GM04503 (cell line): ENCODE measurements at places on chromosomes 4 and X.

DNA sequence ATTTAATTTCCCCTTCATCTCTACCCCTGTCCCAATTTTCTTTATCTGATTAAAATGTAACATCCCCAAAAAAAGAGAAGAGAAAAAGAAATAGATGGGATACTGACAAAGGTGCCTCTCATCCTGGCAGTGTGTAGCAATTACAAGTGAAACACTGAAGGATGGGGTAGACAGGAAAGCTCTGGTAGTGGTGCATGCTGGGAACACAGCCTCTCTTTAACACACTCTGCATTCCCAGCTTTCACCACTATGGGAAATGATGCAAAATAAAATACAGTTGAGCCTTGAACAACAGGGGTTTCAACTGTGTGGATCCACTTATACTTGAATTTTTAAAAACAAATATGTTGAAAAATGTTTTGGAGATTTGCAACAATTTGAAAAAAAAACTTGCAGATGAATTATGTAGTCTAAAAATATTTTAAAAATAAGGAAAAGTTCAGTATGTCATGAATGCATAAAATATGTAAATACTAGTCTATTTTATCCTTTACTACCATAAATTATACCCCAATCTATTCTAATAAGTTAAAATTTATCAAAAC, 239.2 kb upstream of the DDX53 start:
- DNase-seq = no peak

GRCh38 chr4:11471618-11472017, 42.9 kb upstream of the HS3ST1 start:
- no peak for DNase-seq

DNA sequence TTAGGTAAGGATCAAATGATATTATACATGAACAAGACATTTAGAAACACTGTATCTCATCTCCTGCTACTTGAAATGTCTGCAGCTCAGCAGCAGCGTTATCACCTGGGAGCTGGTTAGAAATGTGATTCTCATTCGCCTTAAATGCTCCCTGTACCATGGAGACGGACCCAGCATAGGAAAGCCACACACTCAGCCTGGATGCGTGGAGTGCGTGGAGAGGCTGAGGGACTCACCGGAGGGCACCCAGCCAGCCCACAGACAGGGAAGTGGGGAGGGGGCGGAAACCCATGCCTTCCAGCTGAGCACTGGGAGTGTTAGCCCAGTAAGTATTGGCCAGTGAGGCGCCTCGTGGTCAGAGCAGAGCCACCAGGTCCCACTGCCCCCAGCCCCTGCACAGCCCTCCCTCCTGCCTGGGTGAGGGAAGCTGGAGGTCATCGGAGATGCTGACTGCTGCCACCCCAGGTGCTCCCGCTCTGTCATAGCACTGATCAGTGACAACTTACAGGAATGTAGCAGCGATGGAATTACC, 15.2 kb downstream of the SUPT20HL1 start:
- DNase-seq = no peak

GRCh38 chr4:38287101-38287851, 327.1 kb downstream of the PTTG2 start:
- DNase-seq = no peak

- peak; percentile 4 for DNase-seq
Measured at GRCh38 chrX:123590842-123591486, 141.9 kb downstream of the THOC2 start.

DNA sequence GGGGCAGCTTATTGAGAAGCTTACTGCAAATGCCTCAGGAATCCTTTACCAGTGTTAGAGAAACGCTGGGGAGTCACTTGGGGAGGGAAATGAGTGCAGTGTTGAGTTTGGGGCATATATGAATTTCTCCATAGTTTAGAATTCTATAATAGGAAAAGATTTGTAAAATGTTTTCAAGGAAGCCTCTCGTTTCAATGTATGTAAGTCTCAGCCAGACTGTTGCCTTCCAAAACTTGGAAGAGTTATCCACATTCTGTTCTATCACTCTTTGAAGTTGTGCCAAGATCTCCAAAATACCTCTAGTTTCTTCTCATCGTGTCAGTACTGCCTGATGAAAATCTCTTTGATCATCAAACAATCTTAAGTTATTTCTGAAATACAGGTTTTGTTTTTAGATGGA, 565 bp upstream of the LRCH2 start:
- no peak for DNase-seq

GRCh38 chrX:31302573-31303075, 230.8 kb upstream of the FTHL17 start:
- DNase-seq = no peak

GRCh38 chr4:1415681-1415981, 9.4 kb upstream of the NKX1-1 start:
- no peak for DNase-seq

DNA sequence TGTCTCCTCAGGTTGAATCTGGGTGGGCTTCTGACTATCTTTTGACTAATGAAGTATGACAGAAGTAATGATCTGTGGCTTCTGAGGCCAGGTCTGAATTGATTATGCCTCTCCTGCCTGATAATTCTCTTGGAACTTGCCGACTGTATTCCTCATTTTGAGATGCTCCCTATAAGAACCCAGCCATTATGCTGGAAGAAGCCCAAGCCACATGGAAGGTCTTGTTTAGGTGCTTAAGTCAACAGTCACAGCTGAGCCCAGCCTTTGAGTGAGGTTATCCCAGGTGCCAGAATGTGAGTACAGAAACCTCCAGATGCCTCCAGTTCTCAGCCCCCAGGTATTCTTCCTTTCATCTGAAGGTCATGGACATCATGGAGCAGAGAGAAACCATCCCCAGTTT, 456.6 kb downstream of the IL15 start:
- no peak for DNase-seq

DNA sequence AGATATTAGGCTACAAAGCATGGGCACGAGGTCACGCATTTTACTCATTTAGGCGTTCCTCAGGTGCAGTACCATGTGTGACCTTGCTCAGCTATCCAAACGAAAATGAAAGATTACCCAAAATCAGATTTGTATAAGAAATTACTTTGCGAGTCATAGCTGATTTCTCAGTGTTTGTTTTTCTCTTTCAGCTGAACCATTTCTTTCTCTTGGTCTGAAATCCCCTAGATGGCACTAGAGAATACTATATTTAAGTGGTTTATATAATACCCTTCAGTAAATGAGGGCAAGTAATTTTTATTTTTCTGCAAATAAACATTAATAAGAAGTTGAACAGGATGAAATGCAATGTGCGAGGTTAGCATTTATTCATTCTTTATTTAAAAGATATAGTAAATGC, 496.6 kb downstream of the STIM2 start:
- no peak for DNase-seq

DNA sequence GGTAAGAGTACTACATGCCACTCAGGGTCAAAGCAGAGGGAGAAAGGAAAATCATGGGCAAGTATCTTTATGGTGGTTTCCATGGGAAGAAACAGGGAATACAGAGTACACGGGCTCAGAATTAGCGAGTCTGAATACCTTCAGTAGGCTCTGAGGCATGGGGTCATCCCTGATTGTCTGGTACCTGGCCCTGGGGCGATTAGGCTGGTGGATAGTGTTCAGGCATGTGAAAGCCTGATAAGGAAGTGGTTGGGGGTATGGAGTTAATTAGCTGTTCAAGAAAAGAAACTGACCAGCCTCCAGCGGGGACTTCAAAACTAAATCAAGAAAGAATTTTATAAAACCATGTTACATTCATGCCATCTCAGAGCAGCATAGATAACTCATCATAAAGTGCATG, 518.8 kb downstream of the RAB28 start:
- no peak for DNase-seq

DNA sequence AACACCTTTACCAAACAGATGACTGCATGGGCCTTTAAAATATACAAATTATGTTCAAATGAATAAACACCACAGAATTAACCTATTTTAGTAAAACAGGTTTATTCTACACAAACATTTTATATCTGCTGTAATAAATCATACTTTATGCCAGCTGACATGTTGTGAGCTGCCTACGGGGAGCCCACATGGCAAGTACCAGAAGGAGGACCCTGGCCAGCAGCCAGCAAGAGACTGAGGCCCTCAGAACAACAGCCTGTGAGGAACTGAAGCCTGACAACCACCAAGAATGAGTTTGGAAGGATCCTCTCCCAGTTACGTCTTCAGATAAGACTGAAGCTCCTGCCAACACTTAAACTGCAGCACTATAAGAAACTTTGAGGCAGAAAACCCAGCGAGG, 377.0 kb downstream of the PDGFC start:
- no peak for DNase-seq

DNA sequence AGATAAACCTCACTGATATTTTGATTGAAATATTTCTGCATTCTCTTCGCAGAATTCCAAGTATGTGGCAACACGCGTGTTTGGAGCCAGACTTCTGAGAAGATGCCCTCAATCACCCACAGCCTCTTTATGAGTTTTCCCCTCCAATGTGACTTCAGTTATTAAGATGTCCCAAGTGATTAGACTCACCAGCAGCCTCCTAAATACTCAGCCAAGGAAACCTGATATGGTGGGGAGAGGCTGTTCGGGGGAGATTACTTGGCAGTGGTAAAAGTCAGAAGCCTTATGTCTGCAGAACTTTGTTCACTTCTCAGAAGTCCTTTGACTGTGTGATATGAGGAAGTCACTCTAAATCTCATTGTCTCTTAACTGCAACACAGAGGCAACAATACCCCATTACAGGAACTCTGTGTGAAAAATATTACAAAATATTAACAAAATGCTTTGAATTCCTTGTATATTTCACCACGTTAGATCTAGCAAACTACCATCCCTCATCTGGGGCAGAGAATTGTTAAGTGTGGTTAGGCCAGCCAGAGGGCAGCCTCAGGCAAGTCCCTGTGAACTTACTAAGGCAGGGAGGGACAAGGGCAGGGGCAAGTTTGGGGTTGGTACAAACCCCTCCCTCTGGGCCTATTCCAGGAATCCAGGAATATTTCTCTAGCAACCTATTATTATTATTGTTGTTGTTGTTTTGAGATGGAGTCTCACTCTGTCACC, 151.4 kb upstream of the USP9X start:
- DNase-seq = peak; percentile 56

GRCh38 chr4:154049457-154050181, 260.7 kb upstream of the SFRP2 start:
- peak; percentile 71 for DNase-seq

DNA sequence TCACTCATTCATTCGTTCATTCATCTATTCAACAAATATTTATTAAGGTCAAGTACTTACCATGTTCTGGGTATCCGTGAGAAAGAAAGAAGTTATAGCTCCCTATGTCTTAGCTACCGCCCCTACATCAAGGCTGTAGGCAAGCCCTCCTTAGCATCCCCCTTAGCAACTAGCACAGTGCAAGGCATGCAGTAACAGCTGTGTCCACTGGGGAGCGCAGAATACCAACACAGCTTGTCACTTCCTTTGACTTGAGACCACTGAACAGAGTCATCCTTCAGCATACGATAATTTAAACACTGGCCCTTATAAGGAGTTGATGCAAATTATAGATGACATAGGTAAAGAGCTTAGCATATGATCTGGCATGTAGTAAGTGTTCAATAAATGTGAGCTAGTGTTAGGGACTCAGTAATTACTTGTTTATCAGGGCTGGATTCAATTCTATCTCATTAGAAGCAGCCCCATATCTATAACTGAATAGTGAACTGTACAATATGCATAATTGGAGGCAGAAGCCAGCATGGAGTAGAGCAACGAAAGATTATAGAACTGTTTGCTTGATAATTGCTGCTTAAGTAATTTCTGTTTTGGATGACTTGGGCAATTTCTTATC, 8.7 kb downstream of the KIAA1210 start:
- no peak for DNase-seq

DNA sequence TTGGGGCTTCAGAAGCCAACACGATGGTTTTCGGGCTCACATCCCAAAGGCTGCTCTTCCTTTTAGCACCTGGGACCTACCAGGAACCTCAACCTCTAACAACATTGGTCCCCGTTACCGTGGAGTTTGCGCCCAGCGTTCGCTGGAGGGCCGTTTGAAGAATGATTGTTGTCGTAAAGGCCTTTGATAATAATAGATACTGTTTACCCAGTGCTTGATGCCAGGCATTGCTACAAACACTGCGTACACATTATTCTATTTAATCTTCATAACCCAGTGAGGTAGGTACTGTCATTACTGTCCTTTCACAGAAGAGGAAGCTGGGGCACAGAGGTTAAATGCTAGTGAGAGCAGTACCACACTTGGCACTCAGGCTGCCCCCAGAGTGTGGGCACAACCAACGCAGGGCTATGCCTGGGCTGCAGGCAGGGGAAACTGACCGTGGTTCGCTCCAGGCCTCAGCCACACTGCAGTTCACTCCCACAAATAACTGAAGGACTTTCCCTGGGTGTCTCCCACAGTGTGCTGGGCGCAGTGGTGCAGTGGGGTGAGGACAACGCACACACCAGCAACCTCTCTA, 1.0 kb upstream of the ACSL1 start:
- DNase-seq = no peak

DNA sequence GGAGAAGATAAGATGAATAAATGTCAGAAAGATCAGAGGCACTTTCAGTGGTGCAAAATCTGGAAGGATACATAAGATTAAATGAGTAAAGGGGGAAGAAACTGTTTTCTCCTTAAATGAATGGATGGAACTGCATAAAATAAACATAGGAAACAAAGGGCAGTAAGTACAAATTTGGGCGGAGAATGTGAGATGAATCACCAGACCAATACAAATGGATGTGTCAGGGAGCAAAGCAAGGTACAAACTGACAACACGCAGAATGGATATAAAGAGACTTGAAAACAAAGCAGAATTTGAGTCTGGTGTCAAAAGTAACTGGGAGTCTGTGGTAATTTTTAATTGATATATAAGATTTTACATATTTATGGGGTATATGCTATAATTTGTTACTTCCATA, 175.3 kb upstream of the PCDH18 start:
- DNase-seq = no peak

DNA sequence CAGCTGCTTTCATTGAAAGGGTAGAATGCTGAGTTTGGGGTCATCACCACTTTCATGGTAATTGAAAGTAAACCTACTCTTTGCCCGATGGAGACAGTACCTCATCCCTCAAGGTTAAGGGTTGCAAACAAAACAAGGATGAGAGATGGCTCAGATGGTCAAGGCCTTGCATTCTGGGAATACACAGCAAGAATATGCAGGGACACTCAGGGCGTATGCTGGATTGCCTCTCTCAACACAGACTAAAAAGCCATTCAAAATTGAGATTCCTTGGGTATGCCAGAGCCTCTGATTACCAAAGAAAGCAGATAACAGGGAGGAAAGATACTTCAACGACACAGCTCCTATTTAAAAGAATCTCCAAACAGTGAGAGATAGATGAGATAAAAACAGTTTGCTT, 310.4 kb downstream of the ARAP2 start:
- DNase-seq = no peak

- DNase-seq = no peak
Measured at GRCh38 chrX:45368705-45369104, 168.0 kb upstream of the DIPK2B start.
